ENCODE measurements at places on chromosomes 11 and 22.

DNA sequence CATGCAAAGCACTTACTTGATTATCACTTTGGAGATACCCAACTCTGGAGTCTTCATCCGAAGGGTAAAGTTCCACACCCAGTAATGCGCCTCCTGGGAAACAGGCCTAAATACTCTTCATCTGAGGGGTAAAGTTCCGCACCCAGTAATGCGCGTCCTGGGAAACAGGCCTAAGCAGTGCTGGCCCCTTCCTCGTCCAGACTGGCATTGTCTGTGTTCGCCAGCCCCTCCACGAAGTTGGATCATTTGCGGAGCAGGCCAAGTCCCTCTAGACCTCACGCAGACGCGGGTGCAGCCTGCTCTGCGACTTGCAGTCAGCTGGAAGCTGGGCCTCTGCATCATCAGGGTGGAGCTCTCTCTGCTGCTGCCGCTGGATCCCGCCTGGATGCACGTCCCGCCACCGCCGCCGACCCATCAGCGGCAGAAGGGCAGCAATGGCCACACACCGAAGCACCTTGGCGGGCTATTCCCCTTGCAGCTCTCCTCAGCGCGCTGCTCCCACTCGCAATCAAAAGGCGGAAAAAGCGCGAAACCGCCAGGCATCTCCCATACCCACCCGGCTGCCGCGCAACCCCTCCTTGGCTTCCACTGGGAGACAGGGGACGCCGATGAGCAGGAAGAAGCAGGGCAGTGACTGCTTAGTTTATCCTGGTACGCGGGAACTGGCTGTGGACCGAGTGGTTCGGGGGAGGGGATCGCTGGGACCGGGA lies 34.1 kb upstream of the GLYATL1 start:
- no peak for DNase-seq

DNA sequence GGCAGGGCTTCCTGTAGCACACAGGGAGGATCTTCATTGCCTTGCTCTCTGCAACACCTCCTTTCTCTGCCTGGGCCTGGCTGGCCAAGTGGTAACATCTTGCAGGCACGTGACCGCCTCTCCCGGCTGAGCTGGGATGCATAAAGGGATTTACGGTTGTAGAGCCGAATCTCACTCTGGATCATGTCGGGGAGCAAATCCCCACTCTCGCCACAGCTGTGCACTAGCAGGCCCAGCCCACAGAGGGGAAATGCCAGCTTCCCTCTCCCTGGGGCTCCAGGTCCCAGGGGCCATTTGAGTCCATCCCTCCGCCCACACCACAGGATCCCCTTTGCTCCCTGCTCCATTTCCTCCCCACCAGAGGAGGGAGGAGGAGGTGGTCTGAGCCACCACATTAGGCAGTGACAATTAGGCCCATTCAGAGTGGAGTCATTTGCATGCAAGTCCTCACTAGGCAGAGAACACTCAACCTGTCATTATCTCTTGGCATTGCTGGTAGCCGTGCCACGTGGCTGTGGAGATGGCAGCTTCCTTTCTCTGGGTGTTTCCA lies 196.7 kb downstream of the DSCAML1 start:
- DNase-seq, result no peak

DNA sequence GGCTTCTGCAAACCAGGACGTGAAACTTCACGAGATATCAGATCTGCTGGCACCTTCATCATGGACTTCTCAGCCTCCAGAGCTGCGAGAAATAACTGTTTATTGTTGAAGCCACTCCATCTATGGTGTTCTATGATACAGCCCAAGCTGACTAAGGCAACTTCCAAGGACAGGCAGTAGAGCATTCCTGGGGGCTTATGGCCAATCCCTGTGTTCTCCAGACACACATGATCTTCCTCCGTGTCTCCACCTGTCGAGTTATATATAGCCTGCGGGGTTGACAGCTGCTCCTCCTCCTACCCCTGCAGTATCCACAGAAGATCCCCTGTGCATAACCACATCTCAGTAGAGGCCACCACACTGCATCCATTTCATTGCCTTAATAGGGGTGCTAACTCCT lies 11.0 kb downstream of the TP53AIP1 start:
- DNase-seq, result no peak

- no peak for DNase-seq
These were observed 414.6 kb upstream of the LUZP2 start for GRCh38 chr11:24082241-24082640.

DNA sequence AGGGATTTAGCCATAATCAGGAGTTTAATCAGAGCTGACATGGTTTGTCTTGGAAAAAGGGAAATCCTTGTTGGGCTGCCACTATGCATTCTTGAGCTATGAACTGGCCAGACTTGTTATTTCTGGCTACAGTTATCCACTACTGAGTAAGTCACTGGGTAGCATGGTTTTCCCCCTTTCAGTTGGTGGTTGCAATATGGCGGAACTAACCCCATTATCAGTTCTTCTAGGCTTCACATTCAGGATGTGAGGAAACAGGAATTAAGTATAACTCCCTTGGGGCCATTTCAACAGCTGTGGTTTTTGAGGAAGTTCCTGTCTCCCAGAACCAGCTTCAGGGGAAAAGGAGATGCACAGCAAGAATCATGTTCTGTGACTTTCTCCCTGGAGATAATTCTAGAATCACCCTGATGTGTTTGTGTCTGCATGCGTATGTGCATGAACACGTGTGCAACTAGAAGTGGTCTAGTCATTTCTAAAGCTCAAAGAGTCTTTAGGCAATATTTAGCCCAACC lies 103.0 kb upstream of the CD44 start:
- DNase-seq, result no peak

DNA sequence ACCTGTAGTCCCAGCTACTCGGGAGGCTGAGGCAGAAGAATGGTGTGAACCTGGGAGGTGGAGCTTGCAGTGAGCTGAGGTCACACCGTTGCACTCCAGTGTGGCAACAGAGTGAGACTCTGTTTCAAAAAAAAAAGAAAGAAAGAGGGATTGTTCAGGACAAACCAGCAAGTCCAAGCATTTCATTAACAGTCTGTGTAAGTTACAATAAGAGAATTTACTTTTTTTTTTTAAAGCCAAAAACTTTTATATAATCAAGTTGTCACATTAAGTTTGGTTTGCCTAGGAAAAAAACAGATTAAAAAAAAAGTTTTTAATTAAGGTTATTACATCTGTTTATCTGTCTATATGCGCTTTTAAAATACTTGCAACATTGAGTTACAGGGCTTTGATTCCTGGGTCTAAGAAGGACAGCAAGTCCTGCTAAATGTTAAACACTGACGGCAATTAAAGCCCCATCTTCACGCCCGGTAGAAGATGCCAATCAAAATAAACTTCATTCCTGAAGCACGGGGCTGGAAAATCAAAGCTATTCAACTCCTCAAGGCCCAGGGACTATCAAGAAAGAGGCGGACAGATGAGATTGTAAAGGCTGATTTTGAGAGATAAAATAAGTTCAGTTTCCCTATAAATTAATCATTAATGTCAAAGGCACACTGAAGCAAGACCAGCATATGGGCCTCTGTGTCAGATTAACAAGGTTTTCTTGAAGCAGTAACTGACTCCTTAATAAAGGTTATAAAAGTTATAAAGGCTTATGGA lies 10.7 kb downstream of the TMEM138 start:
- no peak for DNase-seq

DNA sequence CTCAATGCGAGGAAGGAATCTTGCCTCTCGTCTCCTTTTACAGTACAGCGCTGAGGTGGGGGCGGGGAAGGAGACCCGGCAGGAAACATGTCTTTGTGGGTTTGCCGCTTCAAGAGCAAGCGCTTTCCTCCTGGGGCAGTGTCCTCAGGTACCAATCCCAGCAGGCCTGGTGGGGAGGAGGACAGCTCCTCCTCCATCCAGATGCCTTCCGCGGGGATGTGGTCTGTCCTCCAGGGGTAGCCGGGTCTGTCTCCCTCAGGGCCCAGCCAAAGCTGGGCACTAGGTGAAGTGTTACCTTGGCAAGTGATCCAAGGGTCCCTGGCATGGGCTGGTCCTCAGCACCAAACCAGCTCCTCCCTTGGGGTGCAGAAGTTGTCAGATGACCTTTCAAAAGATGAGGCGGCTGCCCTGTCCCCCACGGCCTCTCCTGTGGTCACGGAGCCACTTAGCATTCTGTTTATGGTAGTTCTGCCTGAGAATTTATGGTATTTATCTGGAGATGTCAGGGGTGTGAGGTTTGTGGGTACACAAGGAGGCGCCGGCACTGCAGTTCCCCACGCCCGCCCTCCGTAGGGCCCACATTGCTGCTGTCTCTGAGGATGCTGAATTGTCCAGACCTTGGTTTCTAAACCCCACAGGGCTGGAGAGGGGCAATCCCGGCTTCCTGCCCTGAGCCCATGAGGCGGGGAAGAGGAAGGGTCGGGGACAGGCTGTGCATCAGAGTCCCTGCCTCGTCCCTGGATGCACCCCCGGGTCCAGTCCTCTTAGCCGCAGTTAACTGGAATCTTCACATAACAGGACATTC lies 93.5 kb upstream of the ANO1 start:
- DNase-seq, result no peak

- DNase-seq, result no peak
These were observed 89.3 kb downstream of the ARHGAP42 start for GRCh38 chr11:100776212-100776896.

DNA sequence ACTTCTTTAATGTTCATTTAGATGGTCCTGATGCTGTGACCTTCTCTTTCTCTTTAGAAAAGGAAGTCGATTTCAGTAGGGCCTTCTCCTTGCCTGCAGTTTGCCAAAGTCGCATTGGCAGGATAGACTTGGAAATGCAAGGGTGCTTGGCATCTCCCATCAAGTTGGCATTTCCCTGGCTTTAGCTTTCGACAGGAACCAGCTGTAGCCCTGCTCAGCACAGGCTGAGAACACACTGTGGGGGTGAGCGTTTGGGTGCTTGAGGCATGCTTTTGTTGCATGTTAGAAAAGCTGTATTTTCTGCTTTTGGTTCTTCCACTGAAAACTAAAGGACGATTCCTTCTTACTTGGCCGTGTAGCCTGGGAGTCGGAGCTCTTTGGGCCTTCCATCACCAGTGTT lies 37.7 kb downstream of the LDLRAD3 start:
- DNase-seq, result no peak

DNA sequence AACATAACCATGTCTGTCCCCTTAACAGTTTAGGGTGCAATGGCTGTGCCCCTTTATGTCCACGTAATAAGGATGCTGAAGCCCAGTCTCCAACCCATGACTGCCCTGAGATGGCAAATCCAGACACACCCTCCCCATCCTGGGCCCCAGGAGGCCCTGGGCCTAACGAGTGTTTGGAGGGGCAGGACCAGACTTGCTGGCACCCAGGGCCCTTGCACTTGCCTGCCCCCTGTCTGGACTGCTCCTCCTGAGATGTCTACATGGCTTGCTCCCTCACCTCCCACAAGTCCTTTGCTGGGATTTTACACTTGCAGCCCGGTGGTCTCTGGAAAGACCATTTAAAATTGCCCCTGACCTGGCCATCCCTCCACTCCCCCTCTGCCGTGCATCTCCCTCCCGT lies 132.2 kb upstream of the NECTIN1 start:
- DNase-seq, result no peak

GRCh38 chr11:114134870-114135269 lies 75.4 kb downstream of the ZBTB16 start:
- DNase-seq, result no peak

GRCh38 chr22:43100225-43100624 lies 10.3 kb upstream of the BIK start:
- no peak for DNase-seq

- no peak for DNase-seq
These were observed 65.6 kb upstream of the SPON1 start for GRCh38 chr11:13896981-13897353.

GRCh38 chr22:40612291-40612751 lies 24.2 kb downstream of the MRTFA start:
- no peak for DNase-seq

GRCh38 chr11:122158171-122158570 lies 42.2 kb upstream of the BLID start:
- DNase-seq, result no peak

DNA sequence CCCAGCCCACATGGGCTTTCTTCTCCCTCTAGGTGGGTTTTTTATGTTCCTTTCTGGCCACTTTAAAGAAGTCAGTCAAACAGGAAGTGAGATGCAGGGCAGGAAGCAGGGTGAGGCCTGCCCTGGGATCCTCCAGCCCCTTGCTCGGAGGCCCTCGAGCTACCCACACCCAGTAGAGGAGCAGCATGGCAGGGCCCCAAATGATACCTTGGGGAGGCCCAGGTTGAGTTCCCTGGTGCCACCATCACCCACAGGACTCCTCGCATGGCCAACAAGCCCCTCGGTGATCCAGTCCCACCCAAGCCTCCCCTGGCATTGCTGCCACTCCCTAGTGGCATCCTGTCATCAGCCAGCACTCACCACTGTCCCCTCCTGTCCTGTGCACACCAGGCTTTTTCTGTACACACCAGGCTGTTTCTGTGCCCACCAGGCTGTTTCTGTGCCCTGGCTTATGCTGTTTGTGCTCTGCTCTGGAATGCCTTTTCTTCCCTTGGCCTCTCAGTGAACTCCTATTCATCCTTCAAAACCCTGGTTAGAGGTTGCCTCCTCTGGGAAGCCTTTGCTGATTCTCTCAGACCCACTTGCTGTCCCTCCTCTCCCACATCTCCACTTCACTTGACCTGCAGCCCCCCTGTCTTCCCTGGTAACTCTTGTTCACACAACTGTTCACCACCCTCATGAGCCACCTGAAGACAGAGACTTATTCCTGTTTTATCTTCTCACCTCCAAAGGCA lies 3.1 kb upstream of the PTGDR2 start:
- no peak for DNase-seq

DNA sequence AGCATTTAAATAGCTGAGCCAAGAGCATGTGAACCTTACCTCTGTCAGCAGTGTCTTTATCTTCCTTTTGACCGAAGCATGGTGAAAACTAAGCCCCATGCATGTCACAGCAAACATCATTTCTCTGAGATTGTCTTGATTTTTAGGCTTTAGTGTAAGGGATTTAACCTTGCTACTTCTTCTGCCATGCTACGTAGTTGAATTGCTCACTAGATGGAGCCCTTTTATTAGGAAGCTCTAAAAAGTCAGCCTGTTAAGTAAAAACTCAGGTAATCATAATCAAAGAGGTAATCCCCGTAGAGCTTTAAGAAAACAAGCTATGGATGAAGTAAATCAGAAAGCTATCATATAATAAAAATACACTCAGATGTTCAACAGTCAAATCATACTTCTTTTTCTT lies 149.5 kb downstream of the PGR start:
- DNase-seq, result peak; percentile 7

GRCh38 chr11:134097166-134097565 lies 28.3 kb downstream of the JAM3 start:
- no peak for DNase-seq

DNA sequence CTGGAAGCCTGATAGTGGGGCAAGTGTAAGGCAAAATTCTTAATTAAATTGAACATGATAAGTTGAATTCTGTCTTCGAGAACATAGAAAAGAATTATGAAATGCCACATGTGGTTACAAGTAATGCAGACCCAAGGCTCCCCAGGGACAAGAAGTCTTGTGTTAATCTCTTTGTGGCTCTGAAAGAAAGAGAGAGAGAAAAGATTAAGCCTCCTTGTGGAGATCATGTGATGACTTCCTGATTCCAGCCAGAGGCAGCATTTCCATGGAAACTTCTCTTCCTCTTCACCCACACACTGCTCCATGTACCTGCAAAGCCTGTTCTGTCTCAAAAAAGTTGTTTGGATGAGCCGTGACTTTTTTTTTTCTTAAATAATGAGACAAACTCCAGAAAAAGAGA lies 1.9 kb upstream of the TYR start:
- DNase-seq, result no peak

- DNase-seq, result no peak
These were observed 459.3 kb downstream of the NTM start for GRCh38 chr11:131829725-131830124.

- DNase-seq, result no peak
These were observed 130.4 kb downstream of the C11orf87 start for GRCh38 chr11:109552376-109552775.

GRCh38 chr11:29333993-29334775 lies 682.6 kb downstream of the KCNA4 start:
- no peak for DNase-seq

Measured in smooth muscle cell of the brain vasculature (primary cell).